Ammon's horn (tissue), 1 donor: ENCODE measurements at places on chromosomes 7 and 10.

DNA sequence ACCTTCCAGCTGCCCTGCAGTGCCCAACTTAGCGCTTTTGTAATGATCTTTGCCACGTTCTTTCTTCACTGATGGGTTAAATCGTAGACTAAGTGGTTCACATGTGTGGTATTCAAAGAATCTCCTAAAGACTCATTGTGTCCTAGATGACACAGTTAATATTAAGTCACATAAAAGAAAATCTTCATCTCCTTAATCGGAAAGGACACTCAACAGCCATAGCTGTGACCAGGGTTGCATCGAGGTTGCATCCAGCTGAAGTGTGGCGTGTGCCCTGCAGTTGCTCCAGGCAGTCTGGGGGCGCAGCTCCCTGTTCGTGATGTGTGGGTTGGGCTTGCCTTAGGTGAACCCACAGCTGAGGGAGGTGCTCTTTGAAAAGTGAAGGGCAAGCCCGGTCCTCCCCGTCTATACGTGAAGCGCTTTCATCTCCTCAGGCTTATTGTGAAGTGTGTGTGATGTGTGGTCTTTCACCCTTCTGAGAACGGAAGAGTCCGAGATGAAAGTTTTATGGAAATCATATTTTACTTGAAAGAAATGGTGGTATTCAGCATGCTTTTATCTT, 122.7 kb downstream of the TRRAP start:
- DNase-seq = no peak

GRCh38 chr7:40199076-40199802, 64.4 kb downstream of the SUGCT start:
- DNase-seq = peak; percentile 8

- DNase-seq = no peak
Measured at GRCh38 chr7:1555813-1556543, at the start of gene TMEM184A. Gene TMEM184A (minus strand): TSS chr7:1556205. CDS start chr7:1555484, 721 bp downstream.

DNA sequence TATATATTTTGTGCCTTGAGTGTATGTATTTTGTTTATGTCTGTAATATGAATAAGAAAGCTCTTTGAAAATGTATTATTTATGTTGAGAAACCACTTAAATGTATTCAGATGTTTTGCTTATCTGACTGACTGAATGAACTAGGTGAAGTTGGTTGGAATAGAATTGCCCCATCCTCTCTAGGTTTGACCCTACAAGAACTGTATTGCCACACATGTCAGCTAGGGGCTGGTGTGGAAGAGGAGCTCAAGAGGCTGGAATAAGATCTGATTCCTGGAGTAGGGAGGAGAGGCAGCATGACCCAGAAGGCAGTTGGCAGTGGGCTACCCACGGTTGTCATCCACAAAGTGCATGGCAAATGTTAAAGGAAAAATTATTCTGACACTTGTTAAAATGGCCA, 9.1 kb downstream of the SSMEM1 start:
- no peak for DNase-seq

GRCh38 chr7:109639561-109639960, 1069.9 kb downstream of the DNAJB9 start:
- DNase-seq = no peak

GRCh38 chr7:128373606-128374005, 12.1 kb upstream of the PRRT4 start:
- no peak for DNase-seq

- DNase-seq = peak; percentile 7
Measured at GRCh38 chr7:135716677-135717238, 11.2 kb downstream of the SLC13A4 start.

DNA sequence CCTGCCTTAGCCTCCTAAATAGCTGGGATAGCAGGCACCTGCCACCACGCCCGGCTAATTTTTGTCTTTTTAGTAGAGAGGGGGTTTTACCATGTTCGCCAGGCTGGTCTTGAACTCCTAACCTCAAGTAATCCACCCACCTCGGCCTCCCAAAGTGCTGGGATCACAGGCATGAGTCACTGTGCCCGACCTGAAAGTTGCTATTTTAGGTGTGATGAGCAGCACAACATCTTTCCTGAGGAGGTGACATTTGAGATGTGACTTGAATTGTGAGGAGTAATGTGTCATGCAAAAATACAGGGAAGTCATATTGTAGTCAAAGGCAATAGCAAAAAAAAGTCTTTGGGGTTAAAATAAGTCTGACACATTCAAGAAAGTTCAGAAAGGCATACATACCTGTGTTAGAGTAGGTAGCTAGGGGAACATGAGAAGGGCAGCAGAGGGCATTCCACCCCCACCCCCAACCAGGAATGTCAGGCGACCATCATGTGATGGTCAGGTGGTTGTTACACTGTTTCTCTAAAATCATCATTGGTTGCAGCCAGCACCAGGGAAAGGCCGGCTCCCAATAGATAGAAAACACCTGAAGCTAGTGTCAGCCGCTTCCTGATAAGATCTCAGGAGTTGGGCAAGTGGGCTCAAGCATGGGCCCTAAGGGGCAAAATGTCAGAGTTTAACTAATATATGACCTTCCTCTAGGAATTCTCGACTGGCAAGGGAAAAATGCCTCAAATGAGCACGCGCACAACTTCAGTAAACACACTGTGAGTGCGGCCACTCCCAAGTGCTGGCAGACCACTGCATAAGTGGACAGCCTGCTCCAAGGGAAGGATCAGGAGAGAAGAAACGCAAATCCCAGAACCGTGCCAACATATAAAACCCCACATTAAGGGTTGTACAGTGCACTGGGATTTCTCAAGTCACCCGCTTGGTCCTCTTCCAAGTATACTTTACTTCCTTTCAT, at the start of gene TACC2:
TACC2 (plus strand) TSS at position 803 of the 964 bp plus-strand sequence. CDS start 32,819 bp downstream, outside the sequence.
- DNase-seq = no peak

DNA sequence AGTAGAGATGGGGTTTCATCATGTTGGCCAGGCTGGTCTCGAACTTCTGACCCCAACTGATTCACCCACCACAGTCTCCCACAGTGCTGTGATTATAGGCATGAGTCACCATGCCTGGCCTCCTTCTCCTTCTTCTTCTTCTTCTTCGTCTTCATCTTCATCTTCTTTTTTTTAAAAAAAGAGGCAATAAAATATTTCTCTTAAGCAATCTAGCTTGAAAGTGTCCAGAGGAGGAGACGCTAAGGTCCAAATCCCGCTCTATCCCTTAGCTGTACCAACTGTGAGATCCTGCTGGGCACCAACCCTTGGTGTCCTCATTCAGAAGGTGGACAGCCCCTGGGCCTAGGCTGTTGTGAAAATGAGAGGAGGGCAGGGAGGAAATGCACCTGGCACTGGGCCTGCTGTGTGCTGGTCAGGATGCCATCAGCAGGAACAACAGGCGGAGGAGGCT, 13.9 kb upstream of the PSAP start:
- no peak for DNase-seq

DNA sequence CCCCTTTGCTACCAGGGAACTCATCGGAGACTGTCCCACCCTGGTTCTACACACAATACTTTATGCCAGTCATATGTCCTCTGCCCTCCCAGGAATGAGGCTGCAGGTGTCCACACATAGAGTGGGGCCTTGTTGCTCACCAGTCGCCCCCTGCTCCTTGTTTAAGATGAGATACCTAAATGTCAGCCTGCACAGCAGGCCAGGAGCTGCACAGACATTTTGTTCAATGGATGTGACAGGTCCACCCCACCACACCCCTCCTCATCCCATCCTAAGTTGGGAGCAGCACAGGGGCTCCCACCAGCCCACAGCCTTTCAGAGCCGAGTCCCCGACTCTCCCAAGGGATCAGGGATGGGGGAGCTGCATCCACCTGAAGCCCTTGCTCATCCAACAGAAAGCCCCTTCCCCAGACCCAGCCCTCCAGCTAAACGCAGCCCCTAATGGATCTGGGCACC, 6.2 kb upstream of the GRID1 start:
- no peak for DNase-seq

DNA sequence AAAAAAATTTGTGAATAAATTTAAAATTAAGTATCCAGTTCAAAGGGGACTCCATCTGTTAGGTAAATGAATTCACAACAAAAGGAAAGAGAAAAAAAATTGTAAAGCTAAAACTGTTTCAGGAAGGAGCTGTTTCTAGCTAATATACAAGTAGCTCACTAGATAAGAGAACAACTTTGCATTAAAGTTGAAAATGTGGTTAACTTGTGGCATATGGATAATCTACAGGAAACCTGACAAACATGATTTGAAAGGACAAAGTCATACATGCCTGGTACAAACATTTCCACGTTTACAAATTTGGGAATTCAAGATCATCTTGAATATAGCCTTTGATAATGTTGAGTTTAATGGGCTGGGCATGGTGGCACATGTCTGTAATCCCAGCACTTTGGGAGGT, 8.9 kb downstream of the NT5C3A start:
- no peak for DNase-seq

DNA sequence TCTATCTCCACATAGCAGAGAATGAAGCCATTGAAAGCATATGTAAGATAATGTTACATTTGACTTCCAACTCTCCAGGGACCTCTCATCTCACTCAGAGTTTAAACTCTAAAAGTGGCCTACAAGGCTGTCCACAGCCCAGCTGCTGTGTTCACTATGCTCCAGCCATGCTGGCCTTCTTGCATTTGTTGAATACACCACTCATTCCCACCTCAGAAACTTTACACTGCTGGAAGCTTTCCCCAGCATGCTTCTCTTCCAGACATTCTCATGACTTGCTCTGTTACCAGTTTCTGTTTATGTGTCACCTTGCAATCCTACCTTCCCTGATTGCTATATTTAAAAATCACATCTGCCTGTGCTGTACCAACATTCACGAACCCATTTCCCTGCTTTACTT, 167.2 kb downstream of the WNT2 start:
- DNase-seq = no peak

GRCh38 chr10:24255881-24256311, 47.0 kb downstream of the KIAA1217 start:
- DNase-seq = no peak
